ENCODE measurements at places on chromosomes 5 and 9. TPM values are rescaled to one million over a fixed set of nuclear protein-coding genes. Genes with fewer than 3 reads are reported as not detected.
A peak's percentile ranks its signal among the peaks of the same experiment; 100 is the strongest.

- H3K27ac ChIP-seq: no peak overlapping the region
- H3K36me3 ChIP-seq: no peaks in the 10 kb centered on the region
- H3K27me3 ChIP-seq: no peaks in the 10 kb centered on the region
- DNase-seq: no peak
Measured at GRCh38 chr9:113955076-113955752, 79.1 kb downstream of the ZNF618 start.

- no peak for DNase-seq
- no peak overlapping the region for H3K27ac ChIP-seq
- H3K4me3 ChIP-seq: no peak overlapping the region
- H3K4me1 ChIP-seq: no peaks in the 10 kb centered on the region
Measured at GRCh38 chr5:2920312-2920711, 168.8 kb upstream of the IRX2 start.

SLCO4C1 gene
- total RNA-seq: 0.90 TPM

- H3K4me3 ChIP-seq: no peak overlapping the region
- H3K36me3 ChIP-seq: no peaks in the 10 kb centered on the region
- no peak overlapping the region for H3K27ac ChIP-seq
Measured at GRCh38 chr5:4893063-4893744, 246.9 kb upstream of the ADAMTS16 start.

DNA sequence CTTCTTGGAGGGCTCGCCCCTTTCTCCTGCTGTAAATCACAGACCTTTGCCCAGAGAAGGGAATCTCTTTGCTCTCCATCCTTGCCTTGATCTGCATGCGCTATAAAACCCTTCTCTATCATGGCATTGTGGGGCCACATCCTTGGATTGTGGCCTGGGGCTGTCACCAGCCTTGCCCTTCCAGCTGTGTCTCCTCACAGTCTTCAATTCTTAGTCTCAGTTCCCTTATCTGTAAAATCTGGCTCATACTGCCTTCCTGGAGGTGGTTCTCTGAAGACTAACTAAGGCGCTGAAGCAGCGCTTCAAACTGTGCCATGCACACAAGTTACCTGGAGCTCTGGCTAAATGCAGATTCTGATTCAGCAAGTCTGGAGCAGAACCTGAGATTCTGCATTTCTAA lies 53.4 kb upstream of the RARS1 start:
- H3K4me3 ChIP-seq: no peak overlapping the region
- DNase-seq: no peak
- H3K4me1 ChIP-seq: no peaks in the 10 kb centered on the region
- no peak overlapping the region for H3K27ac ChIP-seq
- H3K36me3 ChIP-seq: 0 out of 2 replicates have a peak, but pooled peaks cover 2% of the 10 kb centered on the region

GRCh38 chr5:54491326-54491725 lies 26.2 kb upstream of the SNX18 start:
- DNase-seq: no peak
- H3K27me3 ChIP-seq: no peaks in the 10 kb centered on the region
- H3K4me1 ChIP-seq: no peaks in the 10 kb centered on the region
- H3K36me3 ChIP-seq: no peaks in the 10 kb centered on the region
- H3K4me3 ChIP-seq: no peak overlapping the region

ARSI gene
- 18.6 TPM for total RNA-seq

- no peaks in the 10 kb centered on the region for H3K36me3 ChIP-seq
- peaks cover 14% of the 10 kb centered on the region for H3K27me3 ChIP-seq
- no peak for DNase-seq
- no peaks in the 10 kb centered on the region for H3K4me1 ChIP-seq
Measured at GRCh38 chr5:72063219-72063819, 44.0 kb upstream of the MAP1B start.

DNA sequence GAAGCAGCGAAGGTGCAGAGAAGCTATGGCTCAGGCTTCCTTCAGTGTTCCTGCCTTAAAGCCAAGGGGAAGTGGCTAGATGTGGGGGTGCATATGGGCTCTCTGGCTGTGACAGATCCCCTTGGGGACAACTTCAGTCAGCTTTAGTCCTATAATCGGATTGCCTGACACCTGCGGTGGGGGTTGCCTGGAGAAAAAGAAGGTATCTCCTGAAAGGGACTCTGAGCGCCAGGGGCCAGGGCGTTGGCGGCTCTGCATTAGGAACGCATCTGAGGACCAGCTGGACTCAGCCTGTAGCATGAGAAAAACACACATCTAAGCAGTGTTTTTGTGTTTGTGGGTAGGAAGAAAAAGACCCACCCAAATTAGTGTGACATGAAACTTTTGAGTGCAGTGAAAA lies 84.3 kb upstream of the OTULINL start:
- H3K36me3 ChIP-seq: peaks cover 49% of the 10 kb centered on the region
- no peak for DNase-seq
- H3K4me3 ChIP-seq: no peak overlapping the region
- no peaks in the 10 kb centered on the region for H3K4me1 ChIP-seq

DNA sequence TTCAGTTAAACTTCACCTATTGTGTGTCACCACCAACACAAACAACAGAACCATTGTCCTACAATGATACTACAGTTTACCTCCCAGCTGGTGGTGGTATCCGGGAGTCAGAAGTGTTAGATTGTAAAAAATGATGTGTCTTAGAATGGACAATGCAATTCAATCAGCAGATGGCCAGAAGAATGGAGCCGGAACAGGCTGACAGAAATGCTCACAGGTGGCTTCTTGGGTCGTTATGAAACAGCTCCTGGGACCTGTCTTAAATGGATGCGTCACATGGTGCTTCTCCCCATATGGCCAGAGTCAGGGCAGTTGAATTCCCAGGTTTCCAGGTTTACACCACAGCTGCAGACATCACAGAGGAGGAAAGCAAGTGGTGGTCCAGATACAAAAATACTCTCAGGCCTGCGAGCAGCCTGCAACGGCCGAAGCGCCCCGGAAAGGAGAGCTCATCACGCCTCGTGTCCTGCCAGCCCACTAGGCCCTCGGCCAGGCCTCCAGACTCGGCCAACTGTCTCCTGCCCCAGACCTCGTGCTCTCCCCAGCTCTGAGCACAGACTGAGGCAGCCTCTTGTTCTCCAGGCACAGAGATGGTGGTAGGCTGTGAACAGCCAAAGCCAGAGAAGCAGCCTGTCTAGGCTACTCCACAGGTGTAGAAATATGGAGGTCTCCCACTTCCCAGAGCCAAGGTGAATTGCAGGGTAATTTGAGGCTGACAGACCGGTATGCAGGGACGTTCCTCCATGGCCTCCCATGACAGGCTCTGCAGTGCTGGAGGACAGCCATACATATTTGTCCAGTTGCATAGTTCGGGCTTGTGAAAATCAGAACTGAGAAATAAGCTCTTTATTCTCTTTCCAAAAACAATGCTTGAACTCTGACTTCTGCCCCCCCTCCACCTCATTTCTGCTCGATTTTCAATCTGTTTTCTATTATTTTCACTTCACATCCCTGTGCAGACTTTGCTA lies 98.5 kb upstream of the SPATA31C2 start:
- no peak overlapping the region for H3K4me3 ChIP-seq
- H3K36me3 ChIP-seq: no peaks in the 10 kb centered on the region
- no peak for DNase-seq
- H3K27me3 ChIP-seq: no peaks in the 10 kb centered on the region
- no peak overlapping the region for H3K27ac ChIP-seq

GRCh38 chr9:123716339-123716945 lies 213.5 kb downstream of the DENND1A start:
- no peak for DNase-seq
- H3K4me1 ChIP-seq: no peaks in the 10 kb centered on the region
- H3K27me3 ChIP-seq: no peaks in the 10 kb centered on the region
- H3K36me3 ChIP-seq: no peaks in the 10 kb centered on the region
- H3K4me3 ChIP-seq: no peak overlapping the region

SLC34A3 gene
- not detected for total RNA-seq

PHF24 gene
- total RNA-seq: 0.08 TPM

DNA sequence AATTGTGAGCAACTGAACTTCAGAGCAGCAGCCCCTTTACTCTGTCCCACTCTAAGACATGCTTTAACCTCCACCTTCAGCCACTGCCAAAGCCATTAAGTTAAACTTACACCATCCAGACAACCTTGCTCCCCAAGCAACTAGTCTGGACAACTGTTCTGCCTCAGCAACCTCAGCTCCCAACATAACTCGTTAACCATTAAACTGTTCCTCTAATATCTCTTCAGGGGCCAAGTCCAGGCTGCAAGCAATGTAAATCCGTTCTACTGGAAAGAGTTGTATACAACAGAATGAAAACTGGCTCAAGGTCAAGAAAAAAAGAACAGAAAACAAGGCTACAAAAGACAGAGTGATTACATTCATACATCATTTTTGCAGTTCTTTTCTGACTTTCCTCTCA lies 131.7 kb upstream of the TARS1 start:
- no peak overlapping the region for H3K27ac ChIP-seq
- H3K27me3 ChIP-seq: no peaks in the 10 kb centered on the region
- H3K4me1 ChIP-seq: no peaks in the 10 kb centered on the region
- no peak for DNase-seq

DNA sequence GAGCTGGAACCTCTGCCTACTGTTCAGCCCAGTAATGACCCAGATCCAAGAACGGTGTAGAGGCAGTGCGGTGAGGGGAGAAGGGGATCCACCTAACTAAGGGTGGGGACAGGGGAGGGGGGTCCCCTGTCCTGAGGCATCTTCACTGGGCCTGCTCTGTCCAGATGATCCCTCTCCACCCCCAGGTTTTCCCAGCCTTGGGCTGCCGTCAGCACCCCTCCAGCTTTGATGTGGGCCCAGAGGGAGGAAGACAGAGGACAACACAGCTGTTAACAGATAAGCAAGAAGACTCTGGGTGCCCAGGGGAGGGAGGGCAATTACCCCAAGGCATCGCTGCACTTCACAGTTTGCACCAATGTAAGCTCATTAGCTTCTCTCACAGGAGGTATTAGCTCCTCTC lies 19.3 kb downstream of the BICD2 start:
- H3K27ac ChIP-seq: no peak overlapping the region
- H3K4me3 ChIP-seq: no peak overlapping the region
- H3K36me3 ChIP-seq: no peaks in the 10 kb centered on the region
- no peak for DNase-seq

GRCh38 chr5:116663081-116663480 lies 88.5 kb upstream of the SEMA6A start:
- no peaks in the 10 kb centered on the region for H3K4me1 ChIP-seq
- H3K36me3 ChIP-seq: no peaks in the 10 kb centered on the region
- DNase-seq: no peak
- no peak overlapping the region for H3K27ac ChIP-seq

TRPM3 gene
- not detected for total RNA-seq

IFNA2 gene
- not detected for total RNA-seq

GRCh38 chr5:139194486-139194885 lies 3.7 kb downstream of the SIL1 start:
- H3K4me3 ChIP-seq: no peak overlapping the region
- no peak overlapping the region for H3K27ac ChIP-seq
- no peak for DNase-seq
- H3K36me3 ChIP-seq: peaks cover 2% of the 10 kb centered on the region

DNA sequence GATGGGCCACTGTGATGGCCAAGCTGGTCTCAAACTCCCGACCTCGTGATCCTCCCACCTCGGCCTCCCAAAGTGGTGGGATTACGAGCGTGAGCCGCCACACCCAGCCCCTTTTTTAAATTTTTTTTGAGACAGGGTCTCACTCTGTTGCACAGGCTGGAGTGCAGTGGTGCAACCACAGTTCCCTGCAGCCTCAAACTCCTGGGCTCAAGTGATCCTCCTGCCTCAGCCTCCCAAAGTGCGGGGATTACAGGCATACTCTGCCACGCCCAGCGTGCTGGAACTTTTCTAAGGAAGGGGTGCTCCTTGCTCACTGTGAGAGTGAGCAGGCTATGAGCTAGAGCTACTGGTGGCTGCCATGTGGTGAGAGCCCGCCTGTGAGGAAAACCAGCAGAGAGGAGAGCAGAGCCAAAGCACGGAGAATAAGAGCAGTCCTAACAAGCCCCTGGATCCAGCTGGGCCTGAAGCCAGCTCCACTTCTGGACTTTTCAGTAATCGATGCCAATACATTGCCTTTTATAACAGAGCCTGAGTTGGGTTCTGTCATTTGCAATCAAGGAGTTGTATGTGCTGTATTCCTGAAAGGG lies 75.5 kb upstream of the UNC5A start:
- H3K36me3 ChIP-seq: no peaks in the 10 kb centered on the region
- no peaks in the 10 kb centered on the region for H3K4me1 ChIP-seq
- H3K27me3 ChIP-seq: peaks cover 5% of the 10 kb centered on the region
- DNase-seq: no peak

ITGA2 gene
- total RNA-seq: 41.8 TPM

SLCO6A1 gene
- not detected for total RNA-seq

- no peak overlapping the region for H3K27ac ChIP-seq
- no peaks in the 10 kb centered on the region for H3K27me3 ChIP-seq
- DNase-seq: no peak
- H3K4me1 ChIP-seq: no peaks in the 10 kb centered on the region
Measured at GRCh38 chr9:123865226-123866000, 64.5 kb downstream of the DENND1A start.

SLC6A3 gene
- 0.05 TPM for total RNA-seq

DNA sequence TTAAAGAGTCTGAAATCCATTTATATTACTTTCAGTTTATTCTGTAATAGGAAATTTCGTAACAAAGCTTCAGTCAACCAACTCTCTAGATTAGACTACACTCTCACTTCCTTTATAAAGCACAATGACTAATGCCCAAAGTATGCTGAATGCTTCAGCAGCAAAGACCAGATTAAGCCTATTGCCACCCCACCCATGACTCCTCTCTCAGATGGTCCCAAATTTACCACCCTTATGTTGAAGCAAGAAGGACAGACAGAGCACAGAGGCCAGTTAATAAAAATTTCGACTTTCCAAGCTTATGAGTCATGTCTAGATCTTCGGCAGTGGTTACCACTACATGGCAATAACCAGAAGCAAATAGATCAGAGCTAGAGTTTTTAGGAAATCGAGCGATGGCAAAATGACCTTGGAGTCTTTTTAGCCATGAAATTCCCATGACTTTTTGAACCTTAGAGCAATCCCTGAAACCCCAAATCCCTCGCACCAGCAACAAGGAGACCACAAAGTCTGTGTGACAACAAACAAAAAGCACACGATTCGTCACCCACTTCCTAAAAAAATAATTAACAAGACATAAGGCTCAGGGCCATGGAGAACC lies 287.8 kb upstream of the RASA1 start:
- H3K27me3 ChIP-seq: no peaks in the 10 kb centered on the region
- H3K4me3 ChIP-seq: no peak overlapping the region
- no peaks in the 10 kb centered on the region for H3K4me1 ChIP-seq
- peak; percentile 30 for DNase-seq
- H3K36me3 ChIP-seq: no peaks in the 10 kb centered on the region
- no peak overlapping the region for H3K27ac ChIP-seq

GRCh38 chr5:37847978-37848425 lies 8.2 kb upstream of the GDNF start:
- H3K27ac ChIP-seq: no peak overlapping the region
- no peak overlapping the region for H3K4me3 ChIP-seq
- H3K27me3 ChIP-seq: peaks cover 13% of the 10 kb centered on the region
- DNase-seq: no peak

PLEKHG4B gene
- total RNA-seq: 8.9 TPM

SLC1A1 gene
- 0.05 TPM for total RNA-seq

- no peak for DNase-seq
- H3K27me3 ChIP-seq: 0 out of 2 replicates have a peak, but pooled peaks cover 2% of the 10 kb centered on the region
- no peak overlapping the region for H3K27ac ChIP-seq
- H3K36me3 ChIP-seq: no peaks in the 10 kb centered on the region
- no peaks in the 10 kb centered on the region for H3K4me1 ChIP-seq
- H3K4me3 ChIP-seq: no peak overlapping the region
Measured at GRCh38 chr5:142046191-142046590, 33.4 kb upstream of the GNPDA1 start.
